ENCODE measurements at places on chromosomes 7 and 10. TPM values are rescaled to one million over a fixed set of nuclear protein-coding genes. Genes with fewer than 3 reads are reported as not detected.

JCAD gene
- total RNA-seq = 0.19 TPM

HABP2 gene
- total RNA-seq = not detected

NUTM2A gene
- not detected for total RNA-seq

SPDYE5 gene
- not detected for total RNA-seq

BNIP3 gene
- 95.1 TPM for total RNA-seq

ATOH7 gene
- not detected for total RNA-seq

HTRA1 gene
- not detected for total RNA-seq

GNAT3 gene
- not detected for total RNA-seq

AMPH gene
- not detected for total RNA-seq

PIP gene
- total RNA-seq = not detected

DGKB gene
- total RNA-seq = not detected

NPY gene
- not detected for total RNA-seq

CRTAC1 gene
- not detected for total RNA-seq

MPP7 gene
- total RNA-seq = 0.43 TPM

Data from activated CD4-positive, alpha-beta T cell treated with anti-CD3 and anti-CD28 coated beads, Interleukin-2, amount 10 ng/mL, durations not matched to agents 24 days and 14 days (primary cell).